Stimulated activated CD4-positive, alpha-beta T cell treated with anti-CD3 and anti-CD28 coated beads, Interleukin-4, amount 100 ng/mL, for 24 hours (primary cell): ENCODE measurements at places on chromosomes 7 and 10.
A peak's percentile ranks its signal among the peaks of the same experiment; 100 is the strongest.

DNA sequence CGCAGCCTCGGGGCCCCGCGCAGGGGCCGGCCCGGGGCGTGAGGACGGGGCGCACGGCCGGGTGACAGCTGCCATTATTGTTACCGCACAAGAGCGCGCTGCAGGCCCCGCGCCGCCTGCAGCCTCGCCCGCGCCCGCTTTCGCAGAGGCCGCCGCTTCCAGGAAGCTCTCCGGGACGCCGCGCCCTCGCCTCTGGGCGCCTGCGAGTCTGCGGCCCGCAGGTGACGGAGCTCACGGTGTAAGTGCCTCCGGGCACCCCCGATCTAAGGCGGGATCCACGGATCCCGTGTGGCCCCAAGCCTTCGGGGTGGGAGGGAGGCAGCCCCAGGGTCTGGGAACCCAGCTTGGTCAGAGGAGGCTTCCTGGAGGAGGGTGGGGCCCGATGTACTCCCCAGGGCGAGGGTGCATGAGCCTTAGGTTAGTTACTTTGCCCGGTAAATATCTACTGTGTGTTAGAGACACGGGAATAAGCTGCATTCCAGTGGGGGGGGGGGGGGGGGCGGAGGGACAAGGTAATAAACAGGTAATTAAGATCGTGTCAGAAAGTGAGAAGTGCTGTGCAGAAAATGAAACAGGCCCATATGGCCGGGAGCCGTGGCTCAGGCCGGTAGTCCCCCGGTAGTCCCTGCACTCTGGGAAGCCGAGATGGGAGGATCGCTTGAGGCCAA, 638 bp downstream of the IQCE start:
- DNase-seq: peak; percentile 25

- DNase-seq: no peak
These were observed 7.8 kb downstream of the CPA5 start for GRCh38 chr7:130352194-130353074.

DNA sequence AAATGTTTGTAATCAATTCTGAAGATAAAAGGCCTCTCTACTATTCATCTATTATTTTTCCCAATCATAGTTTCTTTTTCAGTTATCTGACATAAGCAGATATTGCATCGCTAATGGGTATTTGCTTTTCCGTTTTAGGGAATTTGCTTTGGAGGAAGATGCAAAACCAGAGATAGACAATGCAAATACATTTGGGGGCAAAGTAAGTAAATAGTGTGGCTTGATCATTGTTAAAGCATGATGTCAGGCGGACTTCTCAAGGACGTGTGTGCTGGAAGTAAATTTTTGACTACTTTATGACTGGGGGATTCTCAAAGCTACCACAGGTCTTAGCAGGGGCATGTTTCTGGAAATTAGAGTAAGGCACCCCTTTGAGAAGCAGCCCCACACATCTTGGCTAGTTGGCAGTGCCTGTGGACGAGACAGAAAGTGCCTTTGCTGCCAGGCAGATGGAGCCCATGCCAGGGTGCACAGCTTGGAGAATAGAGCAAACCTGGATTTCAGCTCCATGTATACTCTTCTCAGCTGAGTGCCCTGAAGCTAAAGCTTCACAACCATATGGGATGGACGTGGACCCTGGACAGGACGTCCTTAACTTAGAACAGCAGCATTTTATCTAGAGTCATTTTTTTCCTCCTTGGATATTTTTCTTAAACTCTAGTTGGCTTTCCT, 68.6 kb downstream of the SRI start:
- DNase-seq: no peak

- no peak for DNase-seq
These were observed 736 bp upstream of the ITIH5 start for GRCh38 chr10:7667262-7668141.

GRCh38 chr10:116312548-116312947, 11.7 kb upstream of the CCDC172 start:
- DNase-seq: no peak

DNA sequence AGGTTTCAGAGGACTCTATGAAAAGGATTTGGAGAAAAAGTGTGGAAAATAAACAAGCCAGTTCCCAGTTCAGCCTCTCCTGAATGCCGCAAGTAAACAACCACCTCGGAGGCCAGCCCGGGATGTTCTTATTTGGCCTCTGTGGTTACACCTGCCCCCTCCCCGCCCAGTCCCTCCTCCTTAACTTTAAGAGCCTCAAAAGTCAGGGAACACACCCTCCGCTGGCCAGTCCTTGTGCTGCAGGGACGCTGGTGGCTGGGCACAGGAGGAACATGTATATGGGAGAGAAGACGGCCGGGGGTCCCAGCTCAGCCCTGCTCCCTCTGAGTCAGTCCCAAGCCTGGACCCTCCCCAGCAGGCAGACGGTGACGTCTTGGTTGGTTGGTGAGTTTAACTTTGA, 6.1 kb downstream of the CHST3 start:
- no peak for DNase-seq

DNA sequence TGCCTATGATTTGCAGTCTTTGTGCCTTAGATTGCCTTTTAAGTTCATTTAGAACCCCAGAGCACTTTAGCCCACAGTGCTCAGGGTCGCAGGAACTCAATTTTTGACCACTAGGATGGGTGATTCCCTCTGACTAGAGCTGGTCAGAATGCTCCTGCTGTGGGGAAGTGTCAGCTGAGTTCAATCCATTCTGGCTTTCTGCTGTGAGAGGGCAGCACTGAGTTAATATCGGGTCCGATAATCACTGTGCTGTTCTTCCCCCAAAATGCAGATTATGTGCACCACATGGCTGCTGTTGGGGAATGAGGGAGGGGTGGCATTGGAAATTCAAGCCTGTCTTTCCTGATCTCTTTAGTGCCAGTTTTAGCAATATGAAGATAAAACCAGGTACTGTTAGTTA, 886.4 kb downstream of the DNAJB9 start:
- DNase-seq: no peak

- DNase-seq: no peak
These were observed 82.3 kb downstream of the LHFPL3 start for GRCh38 chr7:104410742-104411141.

DNA sequence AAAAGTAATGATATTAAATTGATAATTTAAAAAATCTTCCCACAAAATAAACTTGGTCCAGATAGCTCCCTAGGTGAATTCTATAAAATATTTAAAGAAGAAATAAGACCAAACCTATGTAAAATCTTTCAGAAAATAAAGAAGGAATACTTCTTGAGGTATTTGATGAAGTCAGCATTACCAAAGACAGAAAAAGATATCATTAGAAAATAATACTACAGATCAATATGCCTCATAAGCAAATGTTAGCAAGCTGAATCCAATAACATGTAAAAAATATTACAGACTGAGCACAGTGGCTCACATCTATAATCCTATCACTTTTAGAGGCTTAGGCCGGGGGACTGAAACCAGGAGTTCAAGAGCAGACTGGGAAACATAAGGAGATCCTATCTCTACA, 30.0 kb downstream of the TMEM26 start:
- no peak for DNase-seq

- no peak for DNase-seq
These were observed 1.9 kb upstream of the UNC5B start for GRCh38 chr10:71210542-71210871.

DNA sequence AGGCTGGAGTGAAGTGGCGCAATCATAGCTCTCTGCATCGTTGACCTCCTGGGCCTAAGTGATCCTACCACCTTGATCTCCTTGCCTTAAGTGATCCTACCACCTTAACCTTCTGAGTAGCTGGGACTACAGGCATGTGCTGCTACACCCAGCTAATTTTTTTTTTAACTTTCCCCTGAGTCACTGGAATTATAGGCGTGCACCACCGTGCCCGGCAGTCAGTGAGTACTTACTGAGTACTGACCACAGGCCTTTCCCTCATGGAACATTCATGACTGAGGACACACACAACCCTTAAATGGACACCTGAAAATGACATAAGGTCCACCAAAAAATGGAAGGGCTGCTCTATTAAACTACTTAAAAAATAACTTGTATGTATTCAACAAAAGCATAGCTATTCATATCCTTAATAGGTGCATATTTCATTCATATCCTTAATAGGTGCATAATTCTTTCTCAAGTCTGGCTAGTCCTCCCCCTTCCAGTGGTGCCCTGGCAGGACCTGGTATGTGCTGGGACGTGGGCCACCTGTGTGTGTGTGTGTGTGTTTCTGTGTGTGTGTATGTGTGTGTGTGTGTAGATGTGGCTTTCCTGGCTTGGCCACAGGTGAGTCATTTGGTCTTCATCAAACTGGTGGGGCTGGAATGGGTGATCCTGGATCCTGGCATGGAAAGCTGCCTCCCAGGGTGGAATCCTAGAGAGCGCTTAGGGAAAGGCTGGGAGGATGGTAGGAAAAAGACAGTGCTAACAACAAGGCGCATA, 3.5 kb downstream of the FAM180A start:
- DNase-seq: no peak

DNA sequence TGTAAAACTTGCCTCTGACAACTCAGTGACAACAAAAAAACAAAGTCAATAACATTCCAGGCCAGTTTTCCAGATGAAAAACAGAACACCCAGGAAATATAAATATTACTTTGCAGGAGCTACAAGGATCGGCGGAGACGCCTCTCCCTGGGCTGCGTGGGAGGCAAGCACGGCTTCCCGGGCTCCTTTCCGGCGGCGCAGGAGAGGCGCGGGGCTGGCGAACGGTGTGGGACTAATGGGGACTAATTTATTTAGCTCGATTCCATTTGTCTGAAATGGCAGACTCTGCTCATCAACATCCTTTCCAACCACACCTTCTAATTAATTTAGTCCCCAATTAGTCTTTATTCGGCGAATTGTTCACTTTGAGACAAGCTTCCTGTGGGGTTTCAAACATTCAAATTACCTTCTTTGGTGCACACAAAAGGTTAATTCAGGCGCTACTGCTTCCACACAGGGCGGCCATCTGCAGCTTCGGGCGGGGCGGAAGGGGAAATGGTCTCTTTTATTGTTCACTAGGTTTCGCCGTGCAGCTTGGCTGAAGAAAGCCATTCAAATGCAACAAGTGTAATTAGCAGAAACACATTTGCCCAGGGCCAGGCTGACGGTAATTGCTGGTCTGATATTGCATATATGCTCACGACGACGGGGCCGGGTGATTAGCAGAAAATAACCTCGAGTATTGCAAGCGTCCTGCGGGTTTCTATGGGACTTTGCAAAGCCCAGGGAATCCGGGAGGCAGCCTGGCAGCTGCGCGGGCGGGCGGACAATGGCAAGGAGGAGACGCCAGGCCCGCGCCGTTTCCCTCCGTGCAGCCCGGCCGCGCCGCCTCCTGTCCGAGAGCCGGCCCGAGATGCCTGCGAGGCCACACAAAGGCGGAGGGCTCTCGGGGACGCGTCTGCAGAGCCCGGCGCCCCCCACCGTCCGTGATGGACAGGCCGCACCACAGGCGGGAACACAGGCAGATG, 270.1 kb downstream of the PTPRN2 start:
- DNase-seq: no peak

DNA sequence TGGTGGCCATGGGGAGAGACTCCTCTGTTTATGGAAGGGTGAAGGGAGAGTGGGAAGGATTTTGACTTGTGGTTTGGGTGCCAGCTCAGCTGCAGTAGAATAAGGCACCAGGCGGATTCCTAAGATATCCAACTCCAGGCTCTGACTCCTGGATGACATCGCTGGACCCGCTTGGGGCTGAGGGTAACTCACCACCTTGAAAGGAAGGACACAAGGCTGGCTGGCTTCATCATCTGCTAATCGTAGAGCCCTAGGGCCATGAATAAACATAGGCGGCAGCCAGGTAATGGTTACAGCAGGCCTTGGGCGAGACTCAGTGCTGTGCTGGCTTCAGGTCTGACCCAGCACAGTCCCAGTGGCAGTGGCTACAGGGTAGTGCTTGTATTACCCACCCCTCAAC, 16.7 kb upstream of the LIPK start:
- no peak for DNase-seq

GRCh38 chr10:3203972-3204371, 31.4 kb upstream of the PITRM1 start:
- no peak for DNase-seq

- no peak for DNase-seq
These were observed 678.6 kb upstream of the FOXK1 start for GRCh38 chr7:4003503-4003902.

GRCh38 chr10:75477680-75478079, 46.3 kb downstream of the LRMDA start:
- DNase-seq: no peak

GRCh38 chr10:132004052-132004451, 22.3 kb upstream of the BNIP3 start:
- no peak for DNase-seq

GRCh38 chr7:116739307-116739706, 67.3 kb downstream of the MET start:
- DNase-seq: no peak

- DNase-seq: peak; percentile 29
These were observed 4.3 kb downstream of the ELOVL3 start for GRCh38 chr10:102230264-102230860.

GRCh38 chr7:105988276-105988675, 25.2 kb downstream of the CDHR3 start:
- DNase-seq: no peak

GRCh38 chr10:99451499-99451788, 21.0 kb upstream of the GOT1 start:
- no peak for DNase-seq

DNA sequence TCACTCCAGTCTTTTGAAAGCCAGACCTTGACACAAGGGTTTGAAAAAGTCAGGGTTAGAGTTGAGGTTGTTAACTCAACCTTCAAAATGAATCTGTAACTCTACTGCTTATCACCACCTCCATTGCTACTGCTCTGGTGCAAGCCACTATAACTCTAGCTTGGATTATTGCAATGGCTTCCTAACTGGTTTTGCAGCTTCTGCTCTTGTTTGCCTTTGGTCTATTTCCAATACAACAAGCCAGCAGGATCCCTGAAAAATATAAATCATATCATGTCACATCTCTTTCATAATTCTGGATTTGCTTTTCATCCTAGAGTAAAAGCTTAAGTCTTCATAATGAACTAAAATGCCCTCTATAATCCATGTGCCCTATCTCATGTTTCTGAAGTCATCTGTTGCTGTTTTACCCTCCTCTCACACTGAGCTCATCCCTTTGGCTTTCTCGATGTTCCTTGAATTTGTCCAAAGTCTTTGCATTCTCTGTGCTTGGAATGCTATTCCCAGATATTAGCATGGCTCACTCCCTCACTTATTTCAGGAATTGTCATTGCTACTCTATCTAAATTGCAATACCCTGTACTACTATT, 10.9 kb downstream of the TAS2R60 start:
- no peak for DNase-seq

DNA sequence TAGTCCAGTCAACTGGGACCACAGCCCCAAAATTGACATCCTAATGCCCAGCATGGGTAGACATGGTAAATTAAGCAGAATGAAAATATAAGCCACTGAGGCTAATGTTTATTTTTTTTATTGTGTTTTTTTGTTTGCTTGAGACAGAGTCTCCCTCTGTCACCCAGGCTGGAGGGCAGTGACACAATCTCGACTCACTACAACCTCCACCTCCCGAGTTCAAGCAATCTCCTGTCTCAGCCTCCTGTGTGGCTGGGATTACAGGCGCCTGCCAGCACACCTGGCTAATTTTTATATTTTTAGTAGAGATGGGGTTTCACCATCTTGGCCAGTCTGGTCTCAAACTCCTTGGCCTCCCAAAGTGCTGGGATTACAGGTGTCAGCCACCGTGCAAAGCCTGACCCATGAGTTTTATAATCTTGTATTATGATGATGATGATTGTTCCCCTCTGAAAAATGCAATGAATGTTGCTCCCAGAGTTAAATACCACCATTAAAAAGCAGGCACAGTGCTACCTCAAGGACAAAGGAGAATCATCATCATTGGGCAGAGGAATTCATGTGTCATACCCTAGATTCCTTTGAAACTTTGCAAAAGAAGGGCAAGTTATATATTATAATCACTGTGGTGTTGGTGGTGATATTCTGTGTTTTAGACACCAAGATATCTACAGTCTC, 228.0 kb downstream of the PARD3 start:
- no peak for DNase-seq
